ENCODE measurements at places on chromosomes 11 and 22.

DNA sequence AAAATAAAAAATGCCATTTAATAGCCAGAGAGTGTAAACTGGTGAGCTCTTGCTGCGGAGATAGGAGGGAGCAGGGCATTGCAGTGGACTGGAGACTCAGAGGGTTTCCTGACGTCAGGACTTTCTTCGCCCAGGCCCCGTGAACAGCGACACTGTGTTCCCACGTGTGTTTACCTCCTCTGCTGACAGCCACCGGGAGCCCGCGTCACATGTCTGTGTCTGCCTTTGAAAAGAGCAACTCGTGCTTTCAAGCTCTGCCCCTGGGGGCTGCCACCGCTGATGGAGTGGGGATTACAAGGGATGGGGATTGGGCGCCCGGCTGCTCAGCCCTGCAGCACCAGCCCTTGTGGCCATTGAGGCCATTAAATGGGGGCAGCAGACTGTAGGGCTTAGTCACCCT lies 3.3 kb downstream of the TANGO2 start:
- no peak for DNase-seq

- peak; percentile 33 for DNase-seq
These were observed 91.0 kb downstream of the CCDC83 start for GRCh38 chr11:85946221-85946620.

GRCh38 chr11:47566149-47566698 lies 825 bp downstream of the PTPMT1 start:
- peak; percentile 39 for DNase-seq

DNA sequence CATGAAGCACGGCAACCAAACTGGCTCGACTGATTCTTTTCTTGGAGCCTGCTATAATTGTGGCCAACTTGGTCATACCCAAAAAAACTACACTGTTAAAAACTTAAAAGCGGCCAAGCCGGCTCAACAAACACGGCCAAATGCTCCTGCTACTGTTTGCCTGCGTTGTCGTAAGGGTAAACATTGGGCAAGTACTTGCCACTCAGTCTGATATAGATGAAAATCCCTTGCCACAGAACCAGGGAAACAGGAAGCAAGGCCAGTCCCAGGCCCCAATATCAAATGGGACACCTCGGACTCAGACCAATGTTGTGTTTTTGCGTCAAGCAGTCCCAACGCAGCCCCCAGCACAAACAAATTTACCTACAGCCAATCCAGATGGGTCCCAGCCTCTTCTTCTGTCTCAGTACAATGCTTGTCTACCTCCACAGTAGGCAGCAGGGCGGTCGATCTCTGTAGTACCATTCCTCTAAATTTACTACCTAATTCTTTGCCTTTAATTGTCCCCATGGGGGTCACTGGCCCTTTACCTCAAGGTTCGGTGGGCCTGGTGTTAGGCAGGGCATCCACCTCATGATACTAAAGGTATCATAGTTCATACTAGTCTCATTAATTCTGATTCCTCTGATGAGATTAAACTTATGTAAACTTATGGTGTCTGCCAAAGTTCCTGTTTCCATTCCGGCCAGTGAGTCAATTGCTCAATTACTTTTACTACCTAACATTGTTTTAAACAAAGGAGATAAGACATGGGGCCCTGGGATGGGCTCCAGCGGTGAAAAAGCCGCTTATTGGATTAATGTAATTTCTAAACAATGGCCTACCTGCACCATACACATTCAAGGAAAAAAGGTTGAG lies 3.7 kb upstream of the COMT start:
- no peak for DNase-seq

- no peak for DNase-seq
These were observed 173.7 kb upstream of the DDI1 start for GRCh38 chr11:103862802-103863174.

- DNase-seq: no peak
These were observed 82.2 kb downstream of the FCHSD2 start for GRCh38 chr11:73059915-73060314.

GRCh38 chr11:96986516-96986915 lies 596.7 kb downstream of the JRKL start:
- no peak for DNase-seq
